ENCODE measurements at places on chromosomes 11 and 22.

- no peak for DNase-seq
These were observed 20.9 kb downstream of the SOX6 start for GRCh38 chr11:16335236-16335962.

DNA sequence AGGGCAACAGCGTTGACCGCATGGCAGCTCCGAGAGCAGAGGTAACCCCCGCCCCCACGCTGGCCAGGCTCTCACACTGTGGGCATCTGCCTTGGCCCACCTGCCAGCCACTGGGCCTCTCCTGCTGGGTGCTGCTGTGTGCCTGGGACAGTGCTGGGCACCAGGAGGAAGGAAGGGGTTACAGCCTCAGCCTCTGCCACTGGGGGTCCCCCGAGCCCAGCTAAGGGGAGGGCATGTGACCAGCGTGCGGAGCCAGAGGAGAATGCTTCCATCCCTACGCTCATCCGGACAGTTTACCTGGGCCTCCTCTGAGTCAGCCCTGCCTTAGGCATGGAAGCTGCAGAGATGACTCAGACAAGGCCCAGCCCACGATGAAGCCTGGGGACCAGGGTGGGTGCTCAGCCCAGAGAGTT is 10.9 kb downstream of the NCF4 start:
- no peak for DNase-seq

DNA sequence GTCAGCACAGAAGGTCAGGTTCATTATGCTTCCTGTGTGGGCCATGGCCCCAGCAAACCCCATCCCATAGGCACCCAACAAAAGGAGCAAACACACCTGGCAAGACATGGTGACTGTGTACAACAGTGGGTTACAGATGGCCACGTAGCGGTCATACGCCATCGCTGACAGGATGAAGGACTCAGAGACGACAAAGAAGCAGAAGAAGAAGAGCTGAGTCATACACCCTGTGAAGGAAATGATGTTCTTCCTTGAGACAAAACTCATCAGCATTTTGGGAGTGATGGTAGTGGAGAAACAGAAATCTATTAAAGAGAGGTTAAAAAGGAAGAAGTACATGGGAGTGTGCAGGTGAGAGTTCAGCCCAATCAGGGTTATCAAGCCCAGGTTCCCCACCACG is 309 bp downstream of the OR8B12 start:
- DNase-seq: no peak

DNA sequence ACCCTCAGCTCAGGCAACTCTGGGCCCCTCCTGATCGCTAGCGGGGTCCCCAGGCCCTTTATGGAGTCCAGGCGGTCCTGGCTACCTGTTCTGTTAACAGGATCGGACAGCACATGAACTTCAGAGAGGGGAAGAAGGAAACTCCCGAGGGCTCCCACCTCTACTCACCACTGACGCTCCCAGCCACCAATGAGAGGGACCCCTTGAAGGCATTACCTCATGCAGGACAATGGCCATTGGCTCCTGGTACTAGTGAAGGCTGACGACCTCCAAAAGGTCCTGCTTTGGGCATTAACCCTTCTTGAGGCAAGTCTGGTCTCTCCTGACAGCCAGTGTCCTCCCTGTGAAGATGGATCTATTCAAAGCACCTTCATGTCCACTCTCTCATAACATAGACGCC is 71.5 kb upstream of the LMO1 start:
- no peak for DNase-seq

GRCh38 chr22:27719535-27720227 is 81.9 kb downstream of the MN1 start:
- DNase-seq: no peak

- no peak for DNase-seq
These were observed 6.9 kb downstream of the PLET1 start for GRCh38 chr11:112253605-112254242.

GRCh38 chr11:37282367-37282766 is 684.3 kb upstream of the RAG2 start:
- DNase-seq: no peak

DNA sequence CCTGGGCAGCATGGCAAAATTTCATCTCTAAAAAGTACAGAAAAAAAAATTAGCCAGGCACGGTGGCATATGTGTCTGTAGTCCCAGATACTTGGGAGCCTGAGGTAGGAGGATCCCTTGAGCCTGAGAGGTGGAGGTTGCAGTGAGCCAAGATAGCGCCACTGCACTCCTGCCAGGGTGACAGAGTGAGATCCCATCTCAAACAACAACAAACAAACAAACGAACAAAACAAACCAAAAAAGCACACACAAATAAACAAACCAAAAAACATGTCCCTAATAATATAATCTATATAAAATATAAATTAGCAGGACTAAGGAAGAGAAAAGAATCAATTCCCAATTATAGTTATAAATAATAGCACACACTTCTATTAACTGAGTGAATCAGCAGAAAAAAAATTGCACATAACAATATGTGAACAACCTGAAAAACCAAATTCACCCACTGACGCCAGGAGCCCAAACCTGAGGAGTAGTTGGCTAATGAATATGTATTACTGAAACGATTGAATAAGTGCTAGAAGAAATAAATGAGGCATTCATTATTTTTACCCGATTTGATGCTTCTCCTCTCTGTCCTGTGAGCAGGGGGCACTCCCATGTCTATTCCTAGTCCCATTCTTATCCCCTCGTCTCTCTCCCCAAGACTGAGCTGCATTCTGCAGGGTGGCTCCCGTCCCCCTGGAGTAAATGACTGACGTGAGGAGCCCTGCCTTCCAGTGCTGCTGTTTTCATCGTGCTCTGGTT is 108.2 kb upstream of the TOP3B start:
- DNase-seq: no peak

DNA sequence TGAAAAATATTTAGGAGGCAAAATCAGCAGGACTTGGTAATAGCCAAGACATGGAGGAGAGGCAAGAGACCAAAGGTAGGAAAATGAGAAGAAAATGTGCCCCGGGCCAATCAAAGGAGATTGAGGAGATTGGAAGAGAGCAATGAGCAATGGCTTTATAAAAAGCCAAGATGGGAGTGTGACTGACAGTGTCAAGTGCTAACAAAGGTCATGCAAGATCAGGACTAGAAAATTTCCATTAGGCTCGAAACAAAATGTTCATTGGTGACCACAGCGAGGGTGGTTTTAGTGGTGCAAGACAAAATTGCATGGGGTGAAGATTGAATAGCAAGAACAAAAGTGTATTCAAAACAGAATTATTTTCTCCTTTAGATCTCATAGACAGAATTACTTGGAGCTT is 45.2 kb upstream of the TBCEL start:
- no peak for DNase-seq

DNA sequence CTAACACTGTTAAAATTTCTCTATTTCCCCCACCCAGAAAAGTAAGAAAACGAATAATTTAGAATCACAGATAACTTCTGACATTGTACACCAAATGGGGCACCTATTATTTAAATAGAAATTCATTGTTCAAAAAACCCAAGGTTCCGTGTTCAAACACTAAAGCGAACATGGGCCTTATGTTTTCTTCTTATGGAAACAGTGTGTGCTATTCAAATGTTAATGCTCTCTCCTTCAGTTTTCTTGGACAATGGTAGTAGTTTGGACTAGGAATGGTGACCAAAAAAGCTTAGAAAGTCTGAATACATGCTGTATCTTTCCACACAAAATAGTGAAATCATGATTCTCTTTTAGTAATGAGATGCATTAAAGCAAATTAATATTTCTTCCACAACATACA is 33.7 kb downstream of the VSIG10L2 start:
- no peak for DNase-seq

GRCh38 chr22:35899736-35900135 is 128.9 kb downstream of the RBFOX2 start:
- DNase-seq: no peak

GRCh38 chr11:107446822-107447431 is 10.7 kb downstream of the CWF19L2 start:
- no peak for DNase-seq

GRCh38 chr22:20015971-20016733 is 471 bp downstream of the ARVCF start:
- DNase-seq: no peak

DNA sequence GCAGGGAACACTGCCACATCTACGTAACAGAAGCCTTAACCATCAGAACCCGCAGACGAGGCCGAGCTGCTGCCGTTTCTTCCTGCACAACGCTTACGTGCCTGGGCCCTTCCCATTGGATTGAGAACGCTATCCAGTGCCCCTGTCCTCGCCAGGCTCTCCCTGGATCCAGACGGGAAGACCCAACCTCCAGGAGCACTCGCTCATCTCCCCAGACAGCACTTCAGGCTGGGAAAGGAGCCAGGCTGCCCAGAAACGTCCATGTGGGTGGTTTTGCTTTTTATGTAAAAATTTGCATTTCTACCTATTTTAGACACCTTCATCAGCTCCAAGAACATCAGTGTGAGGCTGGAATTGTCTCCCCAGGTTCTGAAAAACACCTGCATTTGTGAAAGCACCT is 7.3 kb upstream of the CRYBB3 start:
- no peak for DNase-seq

DNA sequence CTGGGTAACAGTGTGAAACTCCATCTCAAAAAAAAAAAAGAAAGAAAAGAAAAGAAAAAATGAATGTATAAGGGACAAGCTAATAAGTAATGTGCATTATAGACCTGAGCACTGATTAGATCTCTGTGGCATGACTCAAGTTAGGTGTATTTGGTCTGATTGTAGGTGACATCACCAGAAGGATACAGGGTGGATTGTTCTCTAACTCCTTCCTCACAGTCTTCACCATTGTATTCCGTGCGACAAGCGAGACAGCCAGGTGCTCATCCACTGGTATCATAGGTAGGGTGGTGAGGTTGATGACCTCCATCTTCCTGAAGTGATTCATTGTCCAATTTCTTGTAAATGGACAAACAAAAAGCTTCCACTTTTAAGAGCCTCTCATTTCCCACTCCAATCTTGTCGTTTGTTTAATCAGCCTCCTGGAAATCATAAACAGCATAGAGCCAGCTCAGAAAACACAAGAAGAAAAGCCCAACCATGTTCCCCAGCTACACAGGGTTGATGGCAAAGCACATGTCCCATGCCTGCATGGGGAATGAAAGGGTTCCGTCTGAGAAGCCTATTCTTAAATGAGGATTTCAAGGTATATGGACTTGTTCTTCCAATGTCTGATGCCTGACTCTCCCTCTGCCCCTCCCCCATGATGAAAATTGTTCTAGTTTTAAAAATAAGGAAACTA is 6.2 kb downstream of the FAM227A start:
- DNase-seq: no peak

- no peak for DNase-seq
These were observed 82.9 kb upstream of the PPARA start for GRCh38 chr22:46067159-46068111.

DNA sequence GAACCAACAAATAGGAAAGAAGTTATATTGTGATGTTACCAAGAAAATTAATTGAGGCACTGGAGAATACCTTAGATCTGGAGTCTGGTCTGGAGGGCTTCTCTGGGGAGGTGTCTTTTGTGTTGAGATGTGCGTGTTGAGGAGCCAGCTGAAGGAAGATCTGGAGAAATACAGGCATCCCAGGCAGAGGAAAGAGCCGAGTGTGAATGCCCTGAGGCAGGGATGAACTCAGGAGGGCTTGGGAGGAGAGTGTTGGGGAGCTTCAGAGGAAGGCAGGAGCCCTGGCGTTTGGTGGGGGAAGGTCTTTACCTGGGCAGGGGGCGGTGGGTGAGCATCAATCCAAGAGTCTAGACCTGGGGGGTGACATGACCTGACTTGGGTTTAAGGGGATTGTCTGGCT is 13.1 kb downstream of the SYNGR1 start:
- DNase-seq: no peak

DNA sequence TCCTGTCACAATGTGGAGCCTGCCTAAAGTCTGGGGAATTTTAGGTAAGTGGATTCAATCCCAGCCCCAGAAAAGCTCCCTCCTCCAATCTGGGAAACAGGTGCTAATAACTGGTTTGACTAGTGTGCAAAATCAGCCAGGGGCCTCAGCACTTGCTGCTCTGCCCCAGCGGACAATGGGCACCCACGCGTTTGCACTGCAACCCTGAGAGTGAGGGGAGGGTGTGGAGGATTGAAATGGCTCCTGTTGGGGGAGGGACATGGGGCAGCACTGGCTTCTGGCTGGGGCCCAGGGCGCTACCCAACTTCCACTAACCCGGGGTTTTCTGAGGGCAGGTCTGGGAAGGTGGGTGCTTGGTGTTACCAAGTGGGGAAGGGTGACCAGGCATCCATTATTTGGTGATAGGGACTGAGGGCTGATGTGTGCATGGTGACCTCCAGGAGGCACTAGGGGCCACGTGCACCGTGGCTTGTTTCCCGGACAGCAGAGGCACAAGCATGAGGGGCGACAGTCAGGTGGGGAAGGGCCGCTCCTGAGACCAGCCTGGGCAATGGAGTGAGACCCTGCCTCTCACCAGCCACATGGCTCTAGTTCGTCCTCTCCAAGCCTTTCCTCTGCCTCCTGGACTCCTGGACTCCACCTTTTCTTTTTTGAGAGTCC is 4.3 kb upstream of the PNPLA5 start:
- no peak for DNase-seq

- no peak for DNase-seq
These were observed 198.2 kb upstream of the POU2AF2 start for GRCh38 chr11:111047374-111047773.

DNA sequence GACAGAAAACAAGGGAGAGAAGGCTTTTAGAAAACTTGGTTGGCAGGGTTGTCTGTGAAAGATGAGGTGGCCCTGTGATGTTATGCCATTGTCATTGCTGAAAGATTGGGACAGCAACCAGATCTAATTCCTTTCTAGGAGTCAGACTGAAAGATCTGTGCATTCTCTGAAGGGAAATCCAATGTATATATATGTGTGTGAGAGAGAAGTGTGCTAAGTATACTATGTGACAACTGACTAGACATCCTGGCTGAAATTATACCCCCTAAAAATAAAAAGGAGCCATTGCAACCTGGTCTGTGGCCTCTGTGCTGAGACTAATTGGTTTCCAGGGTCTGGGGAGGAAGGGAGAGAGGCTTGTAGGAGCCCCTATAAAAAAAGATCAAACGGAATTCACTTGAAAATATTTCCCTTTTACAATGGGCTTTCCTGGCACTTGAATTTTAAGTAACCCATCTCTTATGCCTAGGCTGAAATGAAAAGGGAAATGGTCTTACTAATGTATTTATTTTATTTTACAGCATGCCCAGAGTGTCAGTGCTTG is 1.2 kb upstream of the MPPED2 start:
- no peak for DNase-seq

DNA sequence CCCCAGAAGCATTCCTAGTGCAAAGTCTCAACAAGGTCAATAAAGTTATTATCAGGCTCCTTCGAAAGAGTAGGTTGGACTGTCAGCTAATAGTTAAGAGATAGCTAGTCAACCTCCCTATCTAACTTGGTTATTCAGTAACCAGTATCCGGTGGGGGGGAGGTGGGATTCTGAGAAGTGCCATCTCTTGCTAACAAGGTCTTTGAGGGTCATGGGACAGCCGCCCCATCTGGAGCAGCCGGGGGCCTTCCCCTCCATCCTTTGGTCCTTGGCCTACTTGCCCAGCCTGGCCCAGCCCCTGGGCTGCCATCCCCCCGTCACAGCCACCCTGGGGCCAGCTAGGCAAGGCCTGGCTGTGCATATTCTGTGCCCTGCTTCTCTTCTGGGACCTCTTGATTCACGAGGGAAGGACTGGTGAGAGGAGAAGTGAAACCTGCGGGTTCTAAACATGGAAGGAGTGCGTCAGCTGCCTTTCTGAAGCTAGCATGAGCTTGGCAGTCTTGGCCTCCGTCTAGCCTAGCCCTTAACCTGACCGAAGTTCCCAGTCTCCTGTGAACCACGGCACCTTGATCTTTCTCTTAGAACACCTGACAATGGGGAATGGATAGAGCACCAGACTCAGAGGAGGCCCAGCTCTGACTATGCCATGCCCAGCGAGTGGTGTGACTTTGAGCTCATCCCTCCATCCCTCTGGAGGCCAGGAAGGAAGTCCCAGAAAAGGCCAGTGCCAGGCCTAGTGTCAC is 9.3 kb downstream of the SLC37A2 start:
- no peak for DNase-seq

GRCh38 chr11:14444441-14445189 is 55.0 kb downstream of the COPB1 start:
- DNase-seq: no peak
